Stimulated activated CD4-positive, alpha-beta T cell treated with anti-CD3 and anti-CD28 coated beads, Interleukin-2, amount 100 ng/mL, for 48 hours (primary cell): ENCODE measurements at places on chromosomes 11 and 22.

- DNase-seq, result no peak
These were observed 59.1 kb upstream of the POU2AF1 start for GRCh38 chr11:111438168-111438567.

DNA sequence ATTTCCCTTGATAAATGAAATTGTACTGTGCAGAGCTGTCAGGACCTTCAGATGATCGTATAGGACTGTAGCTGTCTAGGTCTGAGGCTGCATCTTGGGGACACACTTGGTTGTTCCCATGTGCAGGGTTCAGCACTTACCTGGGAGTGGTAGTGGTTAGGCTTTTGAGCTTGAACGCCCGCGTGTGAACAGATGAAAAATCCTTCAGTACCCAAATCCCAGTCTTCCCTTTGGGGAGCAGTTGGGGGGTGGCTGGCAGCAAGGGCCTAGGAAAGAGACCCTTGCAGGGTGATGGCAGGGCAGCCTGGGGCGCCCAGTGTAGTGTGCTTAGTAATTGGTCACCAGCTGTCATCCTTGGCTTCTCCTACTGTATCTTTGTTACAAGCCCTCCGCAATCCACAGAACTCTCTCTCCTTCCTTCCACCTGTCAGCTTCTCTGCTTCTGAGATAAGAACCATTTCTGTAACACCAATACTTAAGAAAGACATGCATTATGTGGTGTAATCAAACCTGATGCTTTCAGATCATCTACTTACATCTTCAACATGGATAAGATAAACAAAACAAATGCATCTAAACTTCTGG lies 64.6 kb downstream of the MORC2 start:
- DNase-seq, result no peak

GRCh38 chr22:36104988-36105387 lies 55.6 kb downstream of the APOL3 start:
- no peak for DNase-seq

- no peak for DNase-seq
These were observed 5.9 kb upstream of the GRK2 start for GRCh38 chr11:67260406-67260805.

GRCh38 chr22:44381761-44382115 lies 69.0 kb upstream of the SHISAL1 start:
- no peak for DNase-seq

DNA sequence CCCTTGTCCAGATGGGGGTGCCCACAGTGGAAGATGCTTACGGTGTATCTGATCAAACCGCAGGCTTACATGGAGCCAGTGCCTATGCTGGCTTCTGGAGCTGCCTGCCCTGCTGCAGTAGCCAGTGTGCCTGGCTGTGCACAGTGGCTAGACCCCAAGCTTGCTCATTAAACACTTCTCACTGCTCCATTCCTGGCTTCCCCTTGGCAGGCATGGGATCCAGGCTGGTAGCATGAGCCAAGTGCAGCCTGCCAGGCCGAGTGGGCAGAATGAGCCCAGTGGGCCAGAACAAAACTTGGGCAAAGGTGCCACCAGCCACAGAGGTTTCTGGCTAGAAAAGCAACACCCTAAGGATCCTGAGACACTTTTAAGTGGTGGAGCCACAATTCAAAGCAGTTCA lies 55.4 kb upstream of the B3GNT6 start:
- DNase-seq, result no peak

DNA sequence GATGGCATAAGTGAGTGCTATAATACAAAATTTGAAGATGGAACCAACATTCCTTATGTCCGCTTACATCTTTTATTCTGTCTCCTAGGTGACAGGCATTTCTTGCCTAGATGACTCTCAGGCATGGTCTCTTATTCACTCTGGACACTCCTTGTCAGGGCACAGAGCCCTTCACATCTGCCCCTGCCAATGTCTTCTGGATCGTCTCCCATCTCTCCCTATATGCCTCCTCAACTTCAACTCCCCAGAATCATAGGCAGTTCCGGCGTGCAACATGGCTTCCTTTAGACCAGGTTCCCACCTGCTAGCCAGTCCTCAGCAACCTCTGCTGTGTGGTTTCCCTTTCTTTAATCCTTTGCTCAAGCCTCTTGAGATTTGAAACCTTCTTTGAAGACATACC lies 300.9 kb downstream of the TENM4 start:
- DNase-seq, result no peak

DNA sequence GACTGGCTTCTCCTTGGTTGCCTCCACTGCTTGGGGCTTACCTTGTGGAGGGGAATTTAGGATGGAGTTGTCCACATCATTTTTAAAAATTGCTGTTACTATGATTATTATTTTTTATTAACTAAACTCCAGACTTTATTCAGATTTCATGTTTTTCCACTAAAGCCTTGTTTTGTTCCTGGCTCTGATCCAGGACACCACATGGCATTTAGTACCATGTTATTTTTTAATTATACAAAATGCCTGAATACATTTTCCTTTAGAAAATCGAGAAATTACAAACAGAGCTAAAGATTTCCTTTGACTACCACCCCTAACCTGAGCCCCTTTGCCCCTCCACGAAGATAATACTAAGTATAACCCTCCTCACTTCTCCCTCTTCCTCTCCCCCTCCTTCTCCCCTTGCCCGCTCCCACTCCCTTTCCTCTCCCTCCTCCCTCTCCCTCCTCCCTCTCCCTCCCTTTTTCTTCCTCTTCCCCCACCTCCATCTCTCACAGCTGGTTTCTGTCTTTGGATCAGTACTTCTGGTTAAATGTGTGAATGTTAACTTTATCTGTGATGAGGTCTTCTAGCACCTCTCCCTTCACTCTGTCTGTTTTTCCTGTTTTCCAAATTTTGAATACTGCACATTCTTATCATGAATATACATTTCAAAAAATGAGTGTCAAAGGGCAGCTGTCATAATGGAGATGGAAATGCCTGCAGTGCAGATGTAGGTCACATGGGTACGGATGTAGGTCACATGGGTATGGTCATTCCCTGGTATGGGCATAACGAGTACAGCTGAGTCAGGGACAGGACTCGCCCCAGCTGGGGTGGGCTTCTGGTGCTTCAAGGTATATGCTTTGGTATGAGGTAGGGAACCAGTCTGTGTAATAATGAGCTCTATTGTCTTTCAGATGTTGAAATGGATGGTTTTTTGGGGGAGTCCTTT lies 54.4 kb upstream of the OR4B1 start:
- no peak for DNase-seq

- DNase-seq, result no peak
These were observed 708 bp downstream of the SCO2 start for GRCh38 chr22:50524676-50525103.

DNA sequence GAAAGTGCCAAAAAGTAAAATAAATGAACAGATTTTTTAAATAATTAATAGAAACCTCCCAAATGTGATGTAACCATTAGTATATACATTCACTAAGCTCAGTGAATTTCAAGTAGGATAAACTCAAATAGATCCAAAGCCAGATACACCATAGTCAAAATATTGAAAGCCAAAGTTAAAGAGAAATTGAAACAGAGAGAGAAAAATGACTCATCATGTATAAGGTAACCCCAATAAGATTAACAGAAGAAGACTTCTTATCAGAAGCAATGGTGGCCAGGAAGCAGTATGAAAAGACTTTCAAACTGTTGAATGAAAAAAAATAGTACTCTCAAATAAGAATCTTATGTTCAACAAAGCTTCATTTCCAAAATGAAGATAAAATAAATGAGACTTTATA lies 70.5 kb downstream of the LUZP2 start:
- no peak for DNase-seq

DNA sequence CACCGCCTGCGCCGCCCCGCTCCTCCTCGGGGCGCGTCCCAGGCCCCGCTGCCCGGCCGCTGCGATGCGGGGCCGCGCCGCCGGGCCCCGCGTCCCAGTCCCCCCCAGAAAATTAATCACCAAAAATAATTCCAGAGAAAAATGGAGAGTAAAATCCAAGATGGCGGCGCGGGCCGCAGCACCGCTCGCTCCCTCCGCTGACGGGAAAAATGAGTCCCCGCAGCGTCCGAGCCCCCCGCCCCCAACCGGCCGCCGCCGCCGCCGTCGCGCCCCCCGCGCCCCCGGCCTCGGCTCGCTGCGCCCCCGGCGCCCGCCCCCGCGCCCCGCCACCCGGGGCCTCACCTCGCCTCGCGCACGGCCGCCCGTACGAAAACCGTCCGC lies at the start of gene KMT5B:
TSS of gene KMT5B (minus strand) at position 162 of the 381 bp plus-strand sequence. CDS start 23,220 bp downstream, outside the sequence.
- DNase-seq, result peak; percentile 53

GRCh38 chr22:29302681-29303465 lies 3.6 kb upstream of the GAS2L1 start:
- no peak for DNase-seq

- DNase-seq, result no peak
These were observed 9.1 kb downstream of the TRPT1 start for GRCh38 chr11:64216879-64217278.

GRCh38 chr22:50473088-50473487 lies 1.7 kb downstream of the SBF1 start:
- no peak for DNase-seq

DNA sequence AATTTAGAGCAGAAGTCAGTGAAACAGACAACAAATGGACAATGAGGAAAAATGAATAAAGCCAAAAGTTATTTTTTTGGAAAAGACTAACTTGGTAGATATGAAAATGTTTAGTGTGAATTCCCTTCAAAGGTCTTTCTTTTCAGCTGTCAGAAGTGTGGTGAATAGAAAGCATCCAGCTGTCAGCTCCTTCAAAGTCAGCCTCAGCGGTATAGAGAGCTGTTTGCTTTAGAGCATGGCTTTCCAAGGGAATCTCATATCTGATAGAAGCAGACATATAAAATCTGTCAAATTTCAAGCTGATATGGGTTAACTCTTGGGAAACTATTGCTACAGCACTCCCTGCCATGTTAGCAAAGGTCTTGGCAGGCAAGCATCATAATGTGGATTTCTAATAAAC lies 309.3 kb downstream of the CASP12 start:
- DNase-seq, result no peak

GRCh38 chr11:120272303-120272702 lies 32.4 kb downstream of the POU2F3 start:
- DNase-seq, result no peak

GRCh38 chr11:134340354-134340964 lies 8.7 kb downstream of the GLB1L2 start:
- DNase-seq, result no peak

- DNase-seq, result no peak
These were observed 7.4 kb upstream of the NAP1L4 start for GRCh38 chr11:2999464-2999998.

GRCh38 chr11:82842019-82842418 lies 58.2 kb downstream of the PRCP start:
- no peak for DNase-seq

DNA sequence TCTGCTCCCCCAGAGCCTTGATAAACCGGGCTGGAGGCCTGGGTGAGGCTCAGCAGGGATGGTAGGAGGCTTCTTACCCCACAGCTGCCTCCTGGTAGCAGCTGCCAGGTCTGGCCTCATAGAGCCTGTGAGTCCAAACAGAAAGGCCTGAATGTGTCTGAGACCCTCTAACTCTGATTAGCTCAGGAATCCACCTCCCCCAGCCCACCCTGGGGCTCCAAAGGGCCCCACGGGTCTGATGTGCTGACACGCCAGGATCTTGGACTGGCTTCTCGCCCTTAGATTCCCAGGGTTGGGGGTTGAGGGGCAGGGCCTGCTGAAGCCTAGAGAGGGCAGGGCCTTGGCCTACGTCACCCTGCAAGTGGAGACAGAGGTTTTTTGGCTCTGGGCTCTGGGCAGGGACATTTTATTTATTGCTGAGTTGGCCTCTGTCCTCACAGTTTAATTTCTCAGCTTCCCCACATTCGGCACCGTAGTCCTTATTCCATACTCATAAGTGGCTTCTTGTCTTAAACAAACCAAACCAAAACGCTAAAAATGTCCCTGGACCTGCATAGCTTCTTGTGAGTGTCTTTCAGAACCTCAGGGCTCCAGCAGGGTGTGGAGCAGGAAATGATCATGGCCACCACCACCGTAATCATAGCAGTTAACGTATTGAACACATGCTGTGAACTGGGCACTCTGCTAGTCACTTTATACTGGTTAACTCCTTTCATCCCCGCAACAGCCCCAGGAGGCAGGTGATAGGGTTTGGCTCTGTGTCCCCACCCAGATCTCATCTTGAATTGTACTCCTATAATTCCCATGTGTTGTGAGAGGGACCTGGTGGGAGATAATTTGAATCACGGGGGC lies 25.1 kb downstream of the KIAA1671 start:
- no peak for DNase-seq

DNA sequence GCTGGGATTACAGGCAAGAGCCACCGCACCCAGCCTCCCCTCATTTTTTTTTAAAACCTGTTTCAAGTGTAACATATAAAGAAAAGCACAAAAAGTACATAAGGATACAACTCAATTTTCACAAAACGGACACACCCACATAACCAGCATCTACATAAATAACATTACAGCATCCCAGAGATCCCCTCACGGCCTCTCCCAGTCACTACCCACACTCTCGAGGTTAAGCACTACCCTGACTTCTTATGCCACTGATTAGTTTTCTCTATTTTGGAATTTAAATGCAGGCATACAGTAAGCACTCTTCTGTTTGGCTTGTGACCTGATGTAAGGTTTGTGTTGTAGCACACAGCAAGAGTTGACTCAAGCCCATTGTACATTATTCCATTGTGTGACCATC lies 82.5 kb downstream of the CLPB start:
- DNase-seq, result no peak

- DNase-seq, result peak; percentile 52
These were observed at the start of gene FAM111B for GRCh38 chr11:59106363-59107336. Gene FAM111B (plus strand): TSS chr11:59107237. CDS start chr11:59109626, 2,389 bp downstream.

GRCh38 chr11:40029391-40029790 lies 1430.1 kb downstream of the LRRC4C start:
- no peak for DNase-seq

DNA sequence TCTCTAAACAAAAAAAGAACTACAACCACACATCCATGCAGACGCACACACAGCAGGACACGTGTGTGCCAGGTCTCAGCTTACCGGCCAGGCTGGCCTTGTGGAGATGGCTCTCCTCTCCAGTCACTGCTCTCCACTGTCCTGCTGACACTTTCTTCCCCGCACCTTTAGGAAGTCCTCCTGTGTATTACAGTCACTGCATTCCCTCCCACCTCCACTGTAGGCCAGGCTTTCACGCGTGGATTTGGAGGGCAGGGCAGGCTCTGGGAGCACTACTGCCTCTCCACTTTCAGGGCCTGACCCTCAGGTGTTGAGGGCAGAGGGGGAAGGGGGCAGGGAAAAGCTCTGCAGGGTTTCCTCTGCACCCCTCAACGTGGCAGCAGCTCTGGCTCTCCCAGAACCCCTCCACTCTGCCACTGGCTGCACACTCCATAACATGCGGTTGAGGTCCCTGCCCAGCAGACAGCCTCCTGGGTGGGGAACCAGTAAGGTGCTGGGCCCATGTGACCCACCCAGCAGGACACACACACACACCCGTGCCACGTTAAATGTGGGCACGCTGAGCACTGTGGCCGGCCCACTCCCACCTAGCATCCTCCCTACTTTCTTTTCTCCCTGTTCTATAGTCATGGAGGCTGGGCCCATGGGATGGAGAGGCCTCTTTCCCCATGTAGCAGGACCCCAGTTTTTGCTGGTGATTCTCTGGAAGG lies 107.0 kb upstream of the PITPNB start:
- DNase-seq, result no peak
